ENCODE measurements at places on chromosomes 1 and 21.
A peak's percentile ranks its signal among the peaks of the same experiment; 100 is the strongest.

- DNase-seq = no peak
Measured at GRCh38 chr1:59367301-59368007, 70.6 kb downstream of the FGGY start.

GRCh38 chr21:31107871-31108270 is 69.6 kb upstream of the KRTAP19-8 start:
- no peak for DNase-seq

DNA sequence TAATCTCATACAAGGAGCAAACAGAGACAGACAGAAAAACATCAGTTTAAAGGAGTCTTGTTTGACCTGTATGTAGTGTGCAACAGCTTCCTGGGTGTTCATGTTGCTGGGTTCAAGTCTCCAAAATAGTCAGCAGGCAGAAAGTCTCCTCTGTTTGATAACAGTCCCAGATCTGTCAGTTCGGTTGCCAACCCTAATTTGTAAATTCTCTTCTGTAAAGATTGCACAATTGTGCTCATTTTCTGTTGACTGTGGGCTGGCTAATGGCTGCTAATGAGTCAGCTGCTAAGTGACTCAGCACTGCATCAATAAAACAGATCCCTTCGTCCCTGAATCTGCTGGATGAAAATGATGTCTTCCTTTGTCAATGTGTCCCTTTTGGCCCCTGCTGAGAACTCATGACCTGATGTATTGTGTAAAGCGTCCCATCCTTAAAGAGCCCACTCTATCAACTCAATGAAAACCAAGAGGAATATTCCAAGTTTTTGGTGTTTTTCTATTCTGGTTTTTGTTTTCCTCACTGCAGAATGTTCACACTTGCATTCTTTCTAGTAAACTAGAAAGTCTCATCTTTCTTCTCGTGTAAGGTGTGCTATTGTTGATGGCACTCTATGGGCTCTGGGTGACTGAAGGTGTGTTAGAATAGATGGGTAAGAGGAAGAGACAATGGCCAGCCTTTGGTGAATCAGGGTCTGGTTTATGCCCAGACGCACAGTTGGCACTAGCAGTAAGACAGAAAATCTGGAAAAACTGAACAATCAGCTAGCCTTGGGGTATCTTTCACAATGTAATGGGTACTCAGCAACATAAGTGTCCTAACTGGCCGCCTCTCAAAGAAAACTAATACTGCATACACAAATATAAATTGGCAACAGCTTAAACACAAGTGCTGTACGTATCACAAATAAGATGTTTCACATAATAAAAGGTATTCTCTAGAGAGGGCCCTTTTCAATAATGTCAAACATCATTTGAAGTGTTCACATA is 75.1 kb upstream of the SIPA1L2 start:
- no peak for DNase-seq

DNA sequence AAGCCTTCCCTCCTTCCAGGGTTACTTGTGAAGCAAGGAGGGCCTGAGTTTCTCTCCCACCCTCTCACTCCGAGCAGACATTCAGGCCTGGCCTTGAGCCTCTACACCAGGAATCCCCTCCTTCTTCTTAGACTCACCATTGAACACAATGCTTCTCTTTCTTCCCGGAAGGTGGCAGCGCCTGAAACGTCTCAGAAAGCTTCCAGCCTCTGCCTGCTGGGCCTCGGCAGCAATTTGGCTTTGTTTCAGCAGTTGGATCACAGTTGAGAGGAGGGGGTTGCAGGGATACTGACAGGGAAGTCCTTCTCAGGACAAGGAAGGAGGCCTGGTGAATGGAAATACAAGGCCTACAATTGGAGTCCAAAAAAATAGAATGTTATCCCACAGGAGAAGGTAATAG is 6.3 kb downstream of the CLDN8 start:
- DNase-seq = no peak

DNA sequence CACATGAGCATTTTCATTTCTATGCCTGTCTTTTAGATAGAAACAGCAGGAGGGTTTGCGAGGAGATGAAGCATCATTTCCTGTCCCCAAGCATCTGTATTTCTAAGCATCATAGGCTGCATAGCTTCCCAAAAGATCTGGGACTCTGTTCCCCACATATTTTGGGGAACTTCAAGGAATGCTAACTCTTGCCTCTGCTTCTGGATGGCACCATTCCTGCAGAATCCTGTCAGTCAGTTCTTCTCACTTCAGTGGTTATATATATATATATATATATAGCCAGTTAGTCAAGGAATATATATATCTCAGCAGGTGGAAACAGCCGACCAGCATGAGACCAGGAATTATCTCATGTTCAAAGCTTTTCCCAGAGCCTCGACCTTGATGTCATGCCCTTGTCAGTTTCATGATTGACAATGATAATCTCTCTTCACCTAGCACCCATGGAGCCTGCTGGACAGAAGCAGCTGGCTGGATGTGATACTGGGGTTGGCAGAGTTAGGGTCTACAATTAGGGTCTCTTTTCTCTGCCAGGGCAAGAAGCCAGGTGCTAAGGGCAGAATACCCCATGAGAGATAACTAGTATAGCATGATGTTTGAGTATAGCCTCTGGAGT is 2.4 kb downstream of the PFKFB2 start:
- DNase-seq = no peak

DNA sequence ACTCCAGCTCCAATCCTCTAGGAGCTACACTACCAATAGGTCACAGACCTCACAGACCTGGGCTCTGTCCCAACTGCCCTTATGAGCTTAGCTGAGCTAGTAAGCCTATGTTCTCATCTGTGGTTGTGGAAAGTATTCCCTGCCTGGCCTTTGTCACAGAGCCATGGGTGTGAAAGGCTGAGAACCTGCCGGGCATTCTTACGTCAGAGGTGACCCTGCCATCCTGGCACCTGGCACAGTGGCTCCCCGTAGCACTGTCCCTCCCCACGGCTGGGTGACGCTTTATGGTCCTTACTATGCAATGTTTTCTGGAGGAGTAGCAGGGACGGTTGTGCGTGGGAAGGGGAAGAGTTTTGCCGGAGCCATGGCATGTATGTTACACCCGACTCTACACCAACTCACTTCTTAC is 3.5 kb downstream of the TNFRSF1B start:
- DNase-seq = no peak

DNA sequence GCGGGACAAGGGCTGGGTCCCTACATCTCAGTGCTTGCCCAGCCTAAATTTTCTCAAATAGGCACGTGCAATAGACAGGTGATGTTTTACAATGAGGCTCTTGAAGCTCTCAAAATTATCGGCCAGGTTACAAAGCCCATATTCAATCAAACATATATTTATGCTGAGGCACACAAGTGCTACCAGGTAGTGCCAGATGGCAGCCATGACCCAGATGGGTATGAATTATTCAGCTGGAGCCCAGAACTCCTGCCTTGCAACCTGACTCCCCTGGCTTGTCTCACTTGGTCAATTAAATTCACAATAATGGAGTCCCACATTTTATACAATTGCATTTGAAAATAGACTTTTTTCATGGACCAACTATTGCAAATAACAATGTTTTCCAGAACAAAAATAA is 12.3 kb upstream of the ADAM30 start:
- DNase-seq = no peak

DNA sequence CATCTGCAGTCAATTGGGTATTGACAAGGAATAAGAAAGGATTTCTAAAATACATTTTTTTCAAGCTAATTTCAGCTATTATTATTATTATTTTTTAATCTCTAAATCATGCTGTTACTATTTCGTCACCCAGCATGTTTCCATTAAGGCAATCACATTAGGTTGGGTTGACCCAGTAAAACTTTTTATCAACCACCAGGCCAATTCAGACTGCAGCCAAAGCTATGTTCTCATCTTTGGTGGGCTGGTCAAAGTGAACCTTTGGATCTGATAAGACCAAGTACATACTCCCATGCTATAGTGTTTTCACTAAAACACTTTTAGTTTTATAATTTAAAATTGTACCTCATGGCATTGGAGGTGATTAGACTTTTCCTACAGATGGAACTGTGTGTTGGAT is 198.6 kb downstream of the PBX1 start:
- DNase-seq = no peak

GRCh38 chr1:240496941-240497340 is 115.0 kb downstream of the GREM2 start:
- no peak for DNase-seq

DNA sequence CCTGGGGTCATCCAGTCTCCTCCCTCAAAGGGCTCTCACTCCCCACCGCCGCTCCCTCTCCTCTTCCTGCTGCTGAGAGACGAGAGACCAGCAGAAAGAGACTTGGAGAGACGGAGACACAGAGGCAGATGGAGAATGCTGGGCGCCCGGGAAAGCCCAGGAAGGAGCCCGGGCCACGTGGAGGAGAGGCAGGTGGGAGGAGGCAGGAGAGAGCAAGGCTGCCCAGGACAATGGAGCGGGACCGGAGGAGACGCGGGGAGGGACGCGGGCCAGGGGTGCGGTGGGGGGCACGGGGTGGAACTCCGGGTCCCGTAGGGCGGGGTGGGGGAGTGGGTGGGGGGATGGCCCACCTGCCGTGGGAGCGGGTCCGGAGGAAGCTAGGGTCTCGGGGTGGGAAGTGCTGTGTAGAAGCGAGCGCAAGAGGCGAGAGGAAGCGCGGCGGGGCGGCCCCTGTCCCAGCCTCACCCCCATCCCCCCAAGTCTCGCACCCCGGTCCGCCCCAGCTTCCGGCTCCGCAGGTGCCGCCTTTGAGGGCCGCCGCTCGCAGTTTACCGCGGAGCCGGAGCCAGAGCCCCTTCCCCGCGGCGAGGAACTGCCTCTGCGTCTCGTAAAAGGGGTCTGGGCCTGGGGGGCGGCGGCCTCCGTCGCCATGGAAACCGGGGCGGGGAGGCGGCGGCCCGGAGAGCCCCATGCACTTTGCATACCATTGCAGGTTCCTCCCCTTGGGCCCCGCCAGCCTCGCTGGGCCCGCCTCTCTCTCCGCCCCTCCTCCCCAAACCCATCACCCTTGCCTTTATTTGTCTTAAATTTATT is 11.7 kb upstream of the EPHA2 start:
- peak; percentile 57 for DNase-seq

GRCh38 chr1:184359909-184360308 is 26.9 kb upstream of the C1orf21 start:
- DNase-seq = no peak

All from activated CD4-positive, alpha-beta T cell treated with anti-CD3 and anti-CD28 coated beads for 24 hours (primary cell).